ENCODE measurements at places on chromosomes 2 and 18.

- DNase-seq, result no peak
Observed at GRCh38 chr2:219562049-219563020, 9.0 kb downstream of the OBSL1 start.

DNA sequence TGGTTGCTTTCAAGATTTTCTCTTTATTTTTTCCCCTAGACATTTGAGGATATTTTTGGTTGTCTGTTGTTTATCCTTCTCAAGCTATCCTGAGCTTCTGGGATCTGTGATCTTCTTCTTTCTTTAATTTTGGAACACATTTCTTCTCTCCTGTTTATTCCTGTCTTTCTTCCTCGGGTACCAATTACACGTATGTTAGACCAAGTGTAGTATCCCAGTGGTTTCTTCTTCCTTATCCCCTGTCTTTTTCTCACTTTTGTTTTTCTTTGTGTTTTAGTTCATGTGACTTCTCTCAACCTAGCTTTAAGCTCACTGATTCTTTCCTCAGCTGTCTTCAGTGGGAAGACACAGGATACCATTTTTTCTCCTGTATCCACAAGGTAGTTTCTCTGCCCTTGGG, 120.0 kb downstream of the GALR1 start:
- DNase-seq, result no peak

DNA sequence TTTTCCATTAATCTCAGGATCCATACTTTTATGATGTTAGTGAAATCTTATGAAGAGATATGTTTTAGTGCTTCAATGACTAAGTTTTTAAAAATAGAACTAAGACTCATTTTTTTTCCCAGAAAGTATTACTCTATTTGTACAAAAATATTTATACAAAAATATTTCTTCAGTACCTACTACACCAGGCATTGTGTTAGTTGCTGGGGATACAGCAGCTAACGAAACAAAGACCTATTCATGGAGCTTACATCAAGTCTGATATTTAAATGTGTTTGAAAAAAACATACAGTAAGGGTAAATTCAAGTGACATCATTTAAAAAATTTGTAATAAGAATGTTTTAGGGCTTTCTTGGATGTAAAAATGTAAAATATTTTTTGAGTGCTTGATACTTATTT, 11.6 kb downstream of the VAPA start:
- no peak for DNase-seq

GRCh38 chr18:49597157-49597931, 35.5 kb downstream of the LIPG start:
- DNase-seq, result no peak

DNA sequence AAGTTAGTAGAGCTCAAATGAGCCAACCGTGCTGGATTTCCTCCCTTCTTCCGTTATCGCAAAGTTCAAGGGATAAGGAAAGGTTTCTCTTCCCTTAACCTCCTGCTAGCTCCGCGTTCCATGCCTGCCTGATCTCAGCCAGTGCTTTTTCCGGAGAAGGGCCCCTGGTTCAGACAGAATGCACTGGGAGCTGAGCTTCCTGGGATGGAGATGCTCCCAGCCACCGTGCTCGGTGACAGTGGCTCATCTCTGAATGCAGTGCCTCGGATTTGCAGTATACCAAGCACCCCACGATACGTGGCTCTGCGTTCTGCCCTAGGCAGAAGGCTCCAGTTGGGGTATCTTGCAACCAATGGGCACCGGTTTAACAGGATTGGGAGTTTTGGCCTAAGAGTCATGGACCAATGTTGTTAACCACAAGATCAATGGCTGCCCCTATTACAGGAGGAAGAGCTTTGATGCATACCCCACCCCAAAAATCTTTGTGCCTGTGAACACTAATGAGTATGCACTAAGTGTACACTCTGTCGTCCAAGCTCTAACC, 876 bp downstream of the CNTNAP5 start:
- no peak for DNase-seq

- no peak for DNase-seq
Observed at GRCh38 chr2:60352491-60353405, 200.7 kb downstream of the BCL11A start.

DNA sequence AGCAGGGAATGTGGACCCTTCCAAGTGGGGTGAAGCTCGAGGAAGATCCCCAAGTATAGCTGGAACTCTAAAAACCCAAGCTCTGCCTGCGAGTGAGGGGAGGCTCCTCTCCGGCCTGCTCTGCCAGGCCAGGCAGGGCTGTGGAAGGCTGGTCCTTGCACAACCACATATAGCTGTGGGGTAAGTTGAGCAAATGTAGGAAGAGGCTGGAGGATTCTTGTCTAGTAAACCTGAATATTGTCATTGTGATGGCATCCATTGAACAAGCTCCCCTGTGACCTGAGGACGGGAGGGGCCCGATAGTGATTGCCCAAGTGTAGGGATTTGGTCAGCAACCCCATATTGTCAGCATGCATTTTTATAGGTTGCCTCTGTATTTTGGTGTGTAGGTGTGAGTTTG, 103.0 kb downstream of the ACKR3 start:
- DNase-seq, result no peak

- DNase-seq, result no peak
Observed at GRCh38 chr2:205370726-205371125, 311.6 kb upstream of the NRP2 start.

GRCh38 chr2:143679617-143680016, 550.4 kb downstream of the ARHGAP15 start:
- no peak for DNase-seq

DNA sequence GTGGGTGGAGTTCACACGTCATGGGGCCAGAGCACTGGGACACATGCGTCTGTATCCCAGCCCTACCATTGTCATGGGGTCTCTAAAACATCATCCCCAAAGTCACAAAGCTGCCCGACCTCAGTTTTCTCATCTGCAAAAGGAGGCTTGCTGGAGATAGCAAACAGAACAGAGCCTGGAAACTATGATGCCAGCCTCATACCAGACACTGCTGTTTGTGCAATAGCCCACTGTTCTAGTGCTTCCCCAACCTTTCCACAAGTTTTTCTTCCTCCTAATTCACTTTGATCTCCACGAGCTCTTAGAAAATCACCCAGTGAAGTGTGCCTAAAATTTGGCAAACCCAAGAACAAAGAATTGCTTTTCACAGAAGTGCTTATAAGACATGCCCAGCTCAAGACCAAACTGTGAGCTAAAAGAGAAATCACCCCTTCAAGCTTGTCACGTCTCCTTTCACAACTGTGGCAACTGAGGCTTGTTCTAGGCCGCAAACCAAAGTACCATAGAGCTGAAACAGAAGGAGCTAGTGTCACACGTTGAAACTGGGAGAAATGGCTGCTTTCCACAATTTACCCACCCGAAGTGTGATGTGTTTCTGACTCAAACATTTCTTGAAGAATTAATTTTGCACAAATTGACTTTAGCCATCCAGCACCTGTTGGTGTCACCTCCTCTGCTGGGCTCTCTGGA, 162.7 kb upstream of the ID2 start:
- DNase-seq, result no peak

- DNase-seq, result no peak
Observed at GRCh38 chr2:54619660-54620231, 103.7 kb upstream of the EML6 start.

GRCh38 chr2:221958224-221958623, 340.6 kb downstream of the PAX3 start:
- DNase-seq, result peak; percentile 13

DNA sequence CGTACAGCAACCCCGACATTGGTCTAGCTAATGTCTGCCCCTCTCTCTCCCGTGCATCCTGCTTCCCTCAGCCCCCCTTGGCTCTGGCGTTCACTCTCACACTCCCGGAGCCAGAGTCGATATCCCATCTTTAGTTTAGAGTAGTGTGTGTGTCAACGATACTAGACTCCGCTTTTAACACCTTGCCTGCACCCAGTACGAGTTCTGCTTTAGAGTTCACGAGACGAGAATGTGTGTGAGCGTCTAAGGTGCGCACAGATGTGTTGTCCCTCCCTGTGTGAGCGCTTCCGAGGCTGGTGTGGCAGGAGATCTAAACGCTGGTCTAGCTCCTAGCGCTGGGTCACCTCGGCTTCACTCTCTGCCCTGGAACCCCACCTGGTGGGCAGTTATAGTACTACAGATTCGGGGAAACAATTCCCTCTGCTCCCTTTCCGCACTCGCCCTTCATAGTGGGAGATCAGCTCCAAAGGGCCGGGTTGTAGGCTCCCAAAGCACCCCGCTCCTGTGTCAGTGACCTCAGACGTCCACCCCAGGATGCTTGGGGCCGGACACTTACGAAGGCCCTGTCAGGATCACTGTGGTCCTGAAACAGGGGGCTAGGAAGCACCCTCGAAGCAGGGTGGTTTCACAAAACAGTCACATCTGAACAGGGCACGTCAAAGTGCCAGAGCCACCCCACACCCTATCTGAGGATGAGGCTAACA, 2.6 kb upstream of the CYP26B1 start:
- peak; percentile 70 for DNase-seq
